ENCODE measurements at places on chromosomes 7 and 10. TPM values are rescaled to one million over a fixed set of nuclear protein-coding genes. Genes with fewer than 3 reads are reported as not detected.

Gene NPFFR1
- total RNA-seq: not detected

Gene CALCR
- not detected for total RNA-seq

Gene CPA2
- total RNA-seq: not detected

Gene PNLIPRP3
- not detected for total RNA-seq

Gene ARHGAP19
- total RNA-seq: 21.7 TPM

Gene CCZ1B
- total RNA-seq: 97.1 TPM

Gene NEURL1
- total RNA-seq: 0.30 TPM

GRCh38 chr7:71824006-71824760 is 588.0 kb downstream of the CALN1 start:
- DNase-seq: no peak

DNA sequence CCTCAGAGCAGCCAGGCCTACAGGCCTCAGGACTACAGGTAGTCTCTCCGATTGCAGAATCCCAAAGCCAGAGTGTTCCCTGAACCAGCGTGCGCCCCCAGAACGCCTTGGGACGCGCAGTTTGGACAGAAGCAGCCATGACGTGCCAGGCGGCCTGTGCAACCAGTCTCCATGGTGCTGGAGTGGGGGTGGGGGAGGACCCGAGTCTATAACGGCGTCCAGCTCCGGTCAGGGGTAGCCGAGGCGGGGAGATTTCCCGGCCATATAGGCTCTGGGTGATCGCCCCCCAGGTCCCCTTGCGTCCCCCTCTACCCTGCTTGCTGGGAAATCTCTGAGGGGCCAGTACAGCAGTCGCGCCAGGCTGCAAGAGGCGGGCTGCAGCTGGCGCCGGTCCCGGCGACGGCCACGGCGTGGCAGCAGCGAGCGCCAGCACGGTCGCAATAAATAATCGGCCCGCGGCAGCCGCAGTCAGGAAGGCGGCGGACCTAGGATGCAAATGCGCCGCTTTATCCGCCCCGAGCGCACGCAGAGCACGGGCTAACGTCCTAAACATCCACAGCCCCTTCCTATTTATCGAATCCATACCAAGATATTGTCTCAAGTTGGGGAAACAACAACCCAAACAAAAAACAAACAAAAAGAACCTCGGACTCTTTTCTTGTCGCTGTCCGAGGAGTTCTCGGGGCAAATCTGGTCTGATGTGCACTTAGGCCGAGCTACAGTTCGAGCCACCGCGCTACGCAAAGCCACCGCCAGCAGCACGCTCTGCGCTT is 1.6 kb downstream of the HOXA3 start:
- DNase-seq: peak; percentile 86

DNA sequence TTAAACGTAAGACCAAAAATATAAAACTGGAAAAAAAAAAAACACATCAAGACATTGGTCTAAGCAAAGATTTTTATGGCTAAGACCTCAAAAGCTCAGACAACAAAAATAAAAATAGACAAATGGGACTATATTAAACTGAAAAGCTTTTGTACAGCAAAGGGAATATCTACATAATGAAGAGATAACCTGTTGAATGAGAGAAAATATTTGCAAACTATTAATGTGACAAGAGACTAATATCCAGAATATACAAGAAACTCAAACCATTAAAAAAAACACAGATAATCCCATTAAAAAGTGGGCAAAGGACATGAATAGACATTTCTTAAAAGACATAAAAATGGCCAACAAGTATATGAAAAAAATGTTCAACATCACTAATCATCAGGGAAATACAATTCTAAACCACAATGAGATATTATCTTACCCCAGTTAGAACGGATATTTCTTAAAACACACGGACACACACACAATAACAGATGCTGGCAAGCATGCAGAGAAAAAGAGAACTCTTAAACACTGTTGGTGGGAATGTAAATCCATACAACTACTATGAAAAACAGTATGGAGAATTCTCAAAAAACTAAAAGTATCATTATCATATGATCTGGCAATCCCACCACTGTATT is 28.8 kb downstream of the CNOT4 start:
- DNase-seq: no peak

- DNase-seq: no peak
Measured at GRCh38 chr10:11511321-11511720, 100.1 kb downstream of the USP6NL start.

- no peak for DNase-seq
Measured at GRCh38 chr10:4266416-4267085, 481.5 kb upstream of the KLF6 start.

DNA sequence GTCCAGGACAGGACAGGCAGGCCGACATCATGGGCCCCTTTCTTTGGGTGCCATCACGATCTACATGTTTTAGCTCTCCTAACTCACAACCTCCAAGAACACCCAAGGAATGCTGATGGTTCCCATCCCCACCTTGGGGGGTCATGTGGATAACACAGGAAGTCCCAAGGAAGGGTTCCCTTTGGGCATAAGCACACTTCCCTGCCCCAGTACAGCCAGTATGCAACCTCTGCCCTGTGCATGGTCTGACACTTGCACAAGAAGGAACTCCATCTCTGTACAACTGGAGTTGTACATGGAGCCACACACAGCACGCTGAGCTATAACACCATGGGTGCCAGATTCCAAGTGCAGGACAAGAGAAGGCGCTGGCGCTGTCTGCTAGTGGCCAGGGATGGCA is 11.0 kb downstream of the MAT1A start:
- no peak for DNase-seq

DNA sequence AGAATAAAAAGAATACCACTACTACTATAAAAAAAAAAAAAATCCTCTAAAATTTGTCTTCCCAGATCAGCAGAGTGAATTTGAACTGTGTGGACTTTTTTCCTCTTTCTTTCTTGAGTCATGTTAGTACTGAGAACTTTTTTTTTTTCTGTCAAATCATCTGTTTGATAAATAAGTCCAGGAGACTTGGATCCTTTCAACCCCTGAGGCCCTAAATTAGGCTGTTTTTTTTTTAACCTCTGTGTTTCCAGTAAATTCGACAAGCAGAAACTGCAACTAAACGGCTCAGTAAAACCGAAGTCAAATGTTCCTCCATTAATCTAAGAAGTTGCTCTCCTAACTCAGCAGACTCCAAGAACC is 2.7 kb downstream of the MAP3K8 start:
- no peak for DNase-seq

GRCh38 chr10:117818721-117819120 is 228.0 kb downstream of the RAB11FIP2 start:
- DNase-seq: no peak

GRCh38 chr7:140358412-140359051 is 39.8 kb downstream of the SLC37A3 start:
- peak; percentile 14 for DNase-seq

GRCh38 chr7:67100956-67101361 is 104.3 kb downstream of the TYW1 start:
- DNase-seq: no peak

DNA sequence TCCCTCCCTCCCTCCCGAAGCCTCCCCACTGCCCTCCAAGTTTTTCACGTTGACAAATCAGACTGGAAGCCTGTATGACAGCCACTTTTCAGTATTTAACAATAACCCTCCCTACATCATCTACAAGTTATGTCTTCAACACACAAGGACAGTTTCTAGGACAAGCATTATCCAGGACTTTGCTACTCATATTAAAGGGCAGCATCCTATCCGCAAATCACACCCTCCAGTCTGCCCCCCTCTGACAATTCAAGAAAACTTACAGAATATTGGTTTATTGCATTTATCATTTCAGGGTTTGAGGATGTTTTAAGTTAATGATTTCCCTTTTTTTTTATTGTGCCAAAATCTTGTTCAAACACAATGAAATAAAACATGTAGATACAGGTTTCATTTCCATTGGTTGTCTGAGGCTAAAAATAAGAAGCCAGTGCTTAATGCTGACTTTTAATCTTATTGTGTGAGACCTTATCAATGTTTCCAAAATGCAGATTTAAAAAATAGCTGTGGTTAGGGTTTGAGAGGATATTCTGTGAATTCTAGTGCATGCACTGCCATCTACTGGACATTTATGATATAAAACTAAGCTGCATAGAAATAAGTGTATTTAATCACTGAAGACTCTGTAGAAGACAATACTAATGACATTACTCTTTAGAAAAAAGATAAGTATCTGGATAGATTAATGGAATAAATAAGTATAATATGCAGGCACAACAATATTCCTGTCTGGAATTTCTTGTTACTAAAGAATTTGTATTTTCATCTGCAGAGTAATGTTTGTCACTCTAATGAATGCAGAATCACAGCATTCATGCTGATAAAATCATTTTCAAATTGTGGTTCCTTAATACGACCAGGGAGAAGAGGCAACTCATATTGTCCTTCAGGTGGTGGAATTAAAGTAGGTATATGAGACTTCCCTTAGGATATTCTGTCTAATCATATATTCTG is 64.1 kb downstream of the CAV1 start:
- peak; percentile 66 for DNase-seq

DNA sequence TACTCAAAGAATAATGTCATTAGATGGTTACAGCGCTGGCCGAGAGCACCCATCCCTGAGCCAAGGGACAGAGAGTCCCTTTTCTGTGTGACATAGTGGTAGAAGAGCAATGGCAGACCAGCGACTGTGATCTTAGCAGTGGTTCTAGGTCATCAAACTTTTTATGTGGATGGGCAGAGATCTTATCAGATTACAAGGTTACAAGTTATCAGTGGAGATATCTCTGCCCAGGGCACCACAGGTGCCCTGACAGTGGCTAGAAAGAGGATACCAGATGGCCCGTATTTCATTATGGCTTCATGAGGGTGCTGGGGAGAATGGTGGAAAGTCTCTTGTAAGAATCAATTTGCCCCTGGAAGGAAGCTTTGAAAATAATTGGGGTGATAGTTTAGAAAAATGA is 62.7 kb downstream of the CYCS start:
- no peak for DNase-seq

Data from B cell (primary cell).